ENCODE measurements at places on chromosomes 12 and 14. TPM values are rescaled to one million over a fixed set of nuclear protein-coding genes. Genes with fewer than 3 reads are reported as not detected.

RTN1 gene
- 19.7 TPM for polyA plus RNA-seq

HSPA2 gene
- 5.1 TPM for polyA plus RNA-seq

BEGAIN gene
- 13.7 TPM for polyA plus RNA-seq

RNU4-1 gene
- not detected for polyA plus RNA-seq

ACVR1B gene
- 9.5 TPM for polyA plus RNA-seq

AKAP5 gene
- polyA plus RNA-seq = 0.38 TPM

TSPAN11 gene
- 0.95 TPM for polyA plus RNA-seq

DNA sequence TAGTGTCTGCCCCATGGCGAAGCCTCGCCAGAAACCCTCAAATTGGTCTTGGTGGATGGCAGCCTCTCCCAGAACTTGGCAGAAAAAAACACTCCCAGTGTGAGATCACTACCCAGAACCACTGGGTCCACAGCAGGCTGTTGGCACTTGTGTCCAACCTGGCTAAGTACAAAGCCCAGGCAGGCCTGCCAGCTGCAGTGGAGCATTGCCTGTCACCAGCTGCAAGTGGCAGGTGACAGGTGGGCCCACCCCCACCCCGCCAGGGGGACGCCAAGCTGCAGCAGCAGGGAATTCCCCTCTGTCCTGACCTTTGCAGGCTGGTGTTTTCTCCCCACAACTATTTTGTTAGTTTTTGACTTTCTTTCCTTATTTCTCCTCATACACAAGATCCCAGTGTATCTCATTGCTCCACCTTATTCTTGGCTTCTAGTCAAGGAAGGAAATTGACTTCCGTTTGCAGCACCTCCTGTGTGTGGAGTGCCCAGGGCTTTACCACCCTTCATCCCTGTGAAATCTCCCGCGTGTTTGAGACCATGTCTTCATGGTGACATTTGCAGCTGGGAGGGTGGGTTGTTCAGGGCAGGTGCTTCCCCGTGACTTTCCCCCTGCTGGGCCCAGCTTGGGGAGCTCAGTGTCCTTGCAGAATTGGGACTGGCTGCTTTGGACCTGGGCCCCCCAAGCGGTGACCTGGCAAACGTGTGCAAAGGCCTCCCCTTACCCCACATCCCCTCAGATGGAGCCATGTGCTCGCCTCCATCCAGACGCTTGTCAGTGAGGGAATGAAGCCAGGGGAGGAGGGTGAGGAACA lies 73.8 kb upstream of the RIN3 start:
- no peaks in the 10 kb centered on the region for H3K27me3 ChIP-seq
- no peak for DNase-seq
- no peak overlapping the region for H3K27ac ChIP-seq
- H3K4me3 ChIP-seq = no peak overlapping the region
- no peaks in the 10 kb centered on the region for H3K36me3 ChIP-seq

GRCh38 chr14:101969481-101969880 lies 5.1 kb downstream of the DYNC1H1 start:
- H3K4me1 ChIP-seq = peaks cover 60% of the 10 kb centered on the region
- no peaks in the 10 kb centered on the region for H3K36me3 ChIP-seq
- DNase-seq = peak; percentile 45
- H3K27ac ChIP-seq = no peak overlapping the region
- no peak overlapping the region for H3K4me3 ChIP-seq
- H3K27me3 ChIP-seq = no peaks in the 10 kb centered on the region

GRCh38 chr12:3219233-3219632 lies 142.1 kb downstream of the TSPAN9 start:
- no peak for DNase-seq
- H3K27ac ChIP-seq = no peak overlapping the region
- no peaks in the 10 kb centered on the region for H3K27me3 ChIP-seq
- peaks cover 12% of the 10 kb centered on the region for H3K4me1 ChIP-seq

DNA sequence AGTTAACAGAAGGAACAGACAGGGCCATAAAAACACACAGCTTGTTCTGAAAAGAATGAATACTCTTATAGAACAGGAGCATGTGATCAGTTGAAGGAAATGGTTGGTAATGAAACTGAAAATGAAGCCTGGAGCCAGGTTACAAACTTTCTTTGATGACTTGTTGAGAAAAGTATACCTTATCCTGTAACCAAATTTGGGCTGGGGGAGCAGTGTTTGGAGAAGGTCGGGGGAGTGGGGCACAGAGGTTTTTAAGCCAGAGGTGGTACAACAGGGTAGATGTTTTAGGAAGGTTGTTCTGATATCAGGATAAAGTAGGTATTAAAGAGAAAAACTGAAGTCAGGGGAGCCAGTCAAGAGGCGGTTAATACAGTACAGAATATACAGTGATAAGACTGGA lies 8.2 kb downstream of the GOLT1B start:
- no peaks in the 10 kb centered on the region for H3K36me3 ChIP-seq
- DNase-seq = no peak
- H3K27me3 ChIP-seq = no peaks in the 10 kb centered on the region
- no peak overlapping the region for H3K4me3 ChIP-seq

DNA sequence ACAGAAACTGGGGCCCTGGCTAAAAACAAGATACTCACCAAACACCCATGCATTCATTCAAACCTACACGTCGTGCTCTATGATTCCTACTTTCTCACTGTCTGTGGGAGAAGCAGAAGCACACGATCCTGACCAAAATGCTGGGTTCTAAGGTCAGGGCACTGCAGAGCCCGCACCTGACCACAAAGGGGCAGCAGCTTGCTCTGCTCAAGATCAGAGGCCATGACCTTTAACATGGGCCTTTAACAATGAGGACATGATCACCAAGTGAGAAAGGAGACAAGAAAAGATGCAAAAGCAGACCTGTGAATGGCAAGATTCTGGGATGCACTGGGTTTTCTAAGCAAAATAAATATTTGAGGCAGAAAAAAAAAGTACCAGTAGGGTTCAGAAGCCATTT lies 40.1 kb upstream of the VPS33A start:
- no peaks in the 10 kb centered on the region for H3K27me3 ChIP-seq
- peaks cover 9% of the 10 kb centered on the region for H3K36me3 ChIP-seq
- H3K4me1 ChIP-seq = peaks cover 9% of the 10 kb centered on the region
- H3K27ac ChIP-seq = no peak overlapping the region
- no peak overlapping the region for H3K4me3 ChIP-seq

- DNase-seq = no peak
- no peak overlapping the region for H3K27ac ChIP-seq
- H3K36me3 ChIP-seq = no peaks in the 10 kb centered on the region
- peaks cover 4% of the 10 kb centered on the region for H3K27me3 ChIP-seq
Measured at GRCh38 chr14:72054911-72055310, 122.7 kb downstream of the RGS6 start.

DNA sequence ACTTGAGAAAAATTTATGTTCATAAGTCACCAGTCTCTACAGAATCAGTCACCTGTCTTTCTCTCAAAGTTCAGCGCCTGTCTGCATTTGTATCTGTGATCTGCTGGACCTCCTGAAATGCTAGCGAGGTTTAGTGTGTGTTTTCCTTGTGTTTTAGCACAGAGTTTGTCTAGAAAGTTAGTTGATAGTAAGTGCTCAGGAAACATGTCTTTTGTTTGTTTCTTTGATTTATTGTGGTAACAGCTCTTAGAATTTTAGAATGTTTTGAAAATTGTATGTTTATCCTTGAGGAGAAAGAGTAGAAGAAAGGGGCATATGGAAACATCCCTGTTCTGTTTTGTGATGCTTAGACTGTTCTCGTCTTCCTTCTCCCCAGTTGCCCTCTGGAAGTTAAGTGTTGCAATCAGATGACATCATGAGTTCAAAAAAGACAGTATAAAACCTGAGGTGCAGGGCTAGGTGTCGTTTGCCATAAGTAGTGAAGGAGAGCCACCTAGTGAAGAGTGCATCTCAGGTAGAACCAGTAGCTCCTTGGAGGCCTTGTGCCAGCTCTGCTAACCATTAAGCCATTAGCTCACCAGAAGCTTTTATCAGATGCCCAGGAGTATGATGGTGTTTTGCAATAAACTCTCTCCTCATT lies 44.8 kb downstream of the FBXW8 start:
- H3K4me1 ChIP-seq = no peaks in the 10 kb centered on the region
- no peaks in the 10 kb centered on the region for H3K36me3 ChIP-seq
- no peak overlapping the region for H3K27ac ChIP-seq
- DNase-seq = no peak
- no peaks in the 10 kb centered on the region for H3K27me3 ChIP-seq

DNA sequence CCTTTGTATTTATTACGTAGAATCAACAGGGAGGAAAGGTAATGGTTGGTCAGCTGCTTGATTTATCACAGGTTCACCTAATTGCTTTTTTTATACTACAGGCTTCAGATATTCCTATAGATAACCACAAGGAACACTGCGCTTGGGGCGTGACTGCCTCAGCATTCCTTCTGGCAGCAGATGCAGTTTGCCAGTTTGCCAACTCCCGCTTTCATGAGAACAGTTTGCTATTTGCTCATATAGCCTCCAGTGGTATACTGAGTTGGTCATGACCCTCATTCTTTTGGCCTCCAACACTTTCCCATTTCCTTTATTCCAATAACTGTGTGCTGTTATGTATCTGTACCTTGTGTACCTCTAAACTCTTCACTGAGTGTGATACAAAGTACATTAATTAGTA lies 38.6 kb upstream of the ACSM4 start:
- H3K4me3 ChIP-seq = no peak overlapping the region
- no peaks in the 10 kb centered on the region for H3K27me3 ChIP-seq
- H3K27ac ChIP-seq = no peak overlapping the region
- no peaks in the 10 kb centered on the region for H3K4me1 ChIP-seq

- H3K4me3 ChIP-seq = no peak overlapping the region
- H3K27ac ChIP-seq = no peak overlapping the region
- no peaks in the 10 kb centered on the region for H3K27me3 ChIP-seq
- no peaks in the 10 kb centered on the region for H3K4me1 ChIP-seq
- DNase-seq = no peak
- no peaks in the 10 kb centered on the region for H3K36me3 ChIP-seq
Measured at GRCh38 chr14:104425171-104425681, 154.3 kb upstream of the C14orf180 start.

GRCh38 chr12:14327711-14328110 lies 37.8 kb upstream of the ATF7IP start:
- no peak overlapping the region for H3K4me3 ChIP-seq
- H3K36me3 ChIP-seq = no peaks in the 10 kb centered on the region
- no peak overlapping the region for H3K27ac ChIP-seq
- H3K27me3 ChIP-seq = no peaks in the 10 kb centered on the region

GRCh38 chr12:65907513-65907912 lies 83.2 kb downstream of the HMGA2 start:
- DNase-seq = no peak
- no peaks in the 10 kb centered on the region for H3K4me1 ChIP-seq
- peaks cover 9% of the 10 kb centered on the region for H3K27me3 ChIP-seq
- no peak overlapping the region for H3K27ac ChIP-seq

GRCh38 chr14:91372671-91373495 lies 44.7 kb downstream of the CCDC88C start:
- H3K27ac ChIP-seq = no peak overlapping the region
- H3K36me3 ChIP-seq = no peaks in the 10 kb centered on the region
- H3K4me3 ChIP-seq = no peak overlapping the region
- H3K4me1 ChIP-seq = peaks cover 17% of the 10 kb centered on the region
- no peak for DNase-seq

DNA sequence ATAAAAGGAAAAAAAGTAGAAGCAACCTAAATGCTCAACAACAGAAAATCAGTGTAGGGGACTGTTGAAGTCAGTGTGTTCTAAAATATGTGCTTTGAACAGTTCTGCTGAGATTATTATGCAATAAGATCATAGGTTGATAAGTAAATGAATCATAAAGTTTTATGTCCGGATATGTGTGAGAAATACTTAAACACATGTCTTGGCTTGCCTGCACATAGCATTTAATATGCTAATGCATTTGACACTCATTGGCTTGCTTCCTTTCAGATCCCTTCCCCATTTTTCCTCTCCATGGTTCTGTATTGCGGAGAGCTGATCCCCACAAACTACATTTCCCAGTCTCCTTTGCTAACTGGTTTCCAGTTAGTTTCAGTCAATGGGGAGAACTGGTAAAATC lies 573.8 kb upstream of the TBX3 start:
- no peak for DNase-seq
- no peaks in the 10 kb centered on the region for H3K27me3 ChIP-seq
- H3K4me1 ChIP-seq = no peaks in the 10 kb centered on the region
- H3K36me3 ChIP-seq = no peaks in the 10 kb centered on the region
- H3K4me3 ChIP-seq = no peak overlapping the region

GRCh38 chr14:78975734-78976133 lies 805.6 kb downstream of the NRXN3 start:
- no peak overlapping the region for H3K27ac ChIP-seq
- no peaks in the 10 kb centered on the region for H3K27me3 ChIP-seq
- no peaks in the 10 kb centered on the region for H3K4me1 ChIP-seq
- no peaks in the 10 kb centered on the region for H3K36me3 ChIP-seq

GRCh38 chr14:89040080-89040459 lies 215.6 kb downstream of the TTC8 start:
- H3K27me3 ChIP-seq = no peaks in the 10 kb centered on the region
- peak overlapping the region; percentile 1 for H3K4me3 ChIP-seq
- DNase-seq = no peak
- H3K4me1 ChIP-seq = peaks cover 8% of the 10 kb centered on the region

DNA sequence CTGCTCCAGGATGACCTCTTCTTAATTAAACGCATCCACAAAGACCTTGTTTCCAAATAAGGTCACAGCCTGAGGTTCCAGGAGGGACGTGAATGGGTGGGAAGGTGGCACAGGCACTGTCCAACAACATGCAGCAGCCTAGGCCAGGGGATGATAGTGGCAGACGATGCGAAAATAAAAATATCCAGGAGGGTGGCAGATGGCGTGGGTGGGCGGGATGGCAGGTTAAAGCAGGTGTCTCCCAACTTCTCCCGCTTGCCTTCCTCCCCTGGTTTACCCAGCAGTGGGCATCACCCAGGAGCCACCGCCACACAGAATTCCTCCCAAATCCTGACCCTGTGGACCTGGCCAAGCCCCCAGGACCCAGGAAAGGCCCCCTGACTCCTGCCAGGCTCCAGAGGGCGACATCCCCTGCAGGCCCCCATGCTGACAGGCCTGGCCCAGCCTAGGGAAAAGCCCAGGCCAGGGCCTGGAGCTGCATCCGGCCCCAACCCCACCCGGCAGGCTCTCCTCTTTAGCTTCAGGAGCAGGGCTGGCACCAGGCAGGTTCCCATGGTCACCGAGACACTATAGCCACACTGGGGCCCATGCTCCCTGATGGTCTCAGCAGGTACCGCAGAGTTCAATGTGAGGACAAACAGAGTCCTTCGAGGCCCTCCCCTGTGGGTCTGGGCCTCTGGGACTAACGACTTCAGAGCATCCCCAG lies 9.7 kb downstream of the NCOR2 start:
- no peak overlapping the region for H3K27ac ChIP-seq
- H3K27me3 ChIP-seq = no peaks in the 10 kb centered on the region
- peaks cover 81% of the 10 kb centered on the region for H3K4me1 ChIP-seq
- no peak overlapping the region for H3K4me3 ChIP-seq
- DNase-seq = no peak
- no peaks in the 10 kb centered on the region for H3K36me3 ChIP-seq

Data from adrenal gland (tissue), 19 donors.